ENCODE measurements at places on chromosomes 1 and 21. TPM values are rescaled to one million over a fixed set of nuclear protein-coding genes. Genes with fewer than 3 reads are reported as not detected.

GRCh38 chr1:169150641-169151337 is 44.3 kb downstream of the ATP1B1 start:
- no peaks in the 10 kb centered on the region for H3K4me1 ChIP-seq
- H3K4me3 ChIP-seq = no peak overlapping the region
- DNase-seq = no peak
- H3K27me3 ChIP-seq = no peaks in the 10 kb centered on the region
- H3K27ac ChIP-seq = no peak overlapping the region

DNA sequence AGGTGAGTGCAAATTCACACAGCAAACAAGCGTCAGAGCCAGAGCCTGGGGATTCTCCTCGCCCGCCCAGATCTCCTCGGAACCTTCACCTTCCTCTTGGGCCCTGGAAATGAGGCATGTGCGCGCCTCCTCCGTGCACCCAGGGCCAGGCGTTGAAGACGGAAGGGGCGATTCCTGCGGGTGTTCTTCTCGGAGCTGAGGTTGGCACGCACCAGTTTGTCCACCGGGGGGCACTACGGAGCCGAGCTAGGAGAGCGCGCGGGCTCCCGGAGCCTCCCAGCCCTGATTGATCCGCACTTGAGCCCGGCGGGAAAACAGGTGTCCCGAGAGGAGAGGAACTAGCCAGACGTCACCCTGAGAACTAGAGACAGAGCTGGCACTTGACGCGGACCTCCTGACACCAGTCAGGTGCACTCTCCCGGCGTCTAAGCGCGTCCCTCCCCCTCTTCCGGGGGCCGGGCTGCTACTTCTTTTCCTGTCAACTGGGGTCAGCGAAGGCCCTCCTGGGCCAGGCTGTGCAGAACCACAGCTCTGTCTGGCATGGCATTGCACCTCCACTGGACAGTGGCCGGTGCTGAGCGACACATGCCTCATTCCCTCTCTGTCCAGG is 18.3 kb upstream of the SERINC2 start:
- no peak overlapping the region for H3K27ac ChIP-seq
- no peaks in the 10 kb centered on the region for H3K36me3 ChIP-seq
- DNase-seq = peak; percentile 69
- H3K4me1 ChIP-seq = peaks cover 10% of the 10 kb centered on the region

- DNase-seq = peak; percentile 29
- no peaks in the 10 kb centered on the region for H3K27me3 ChIP-seq
- no peaks in the 10 kb centered on the region for H3K36me3 ChIP-seq
- peak overlapping the region; percentile 98 for H3K27ac ChIP-seq
Measured at GRCh38 chr1:18953731-18954231, 2.7 kb downstream of the IFFO2 start.

DNA sequence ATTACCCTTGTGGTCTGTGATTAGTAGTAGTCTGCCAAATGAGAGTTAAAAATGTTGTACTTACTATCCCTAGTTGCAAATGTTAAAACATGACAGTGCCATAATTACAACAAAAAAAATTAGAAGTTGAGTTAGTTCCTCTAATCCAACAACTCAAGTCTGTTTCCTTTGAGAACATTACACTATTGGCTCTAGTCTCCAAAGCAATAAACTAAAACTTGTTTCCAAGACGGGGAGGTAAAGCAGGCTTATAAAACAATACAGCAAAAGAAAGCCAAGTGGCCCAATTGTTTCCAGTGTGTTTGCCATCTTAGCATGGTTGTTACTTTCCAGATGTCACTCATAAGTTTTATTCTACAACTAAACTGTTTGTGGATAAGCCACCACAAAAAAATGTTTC is 11.6 kb downstream of the KYAT3 start:
- H3K4me3 ChIP-seq = no peak overlapping the region
- no peak overlapping the region for H3K27ac ChIP-seq
- no peak for DNase-seq
- H3K4me1 ChIP-seq = peaks cover 45% of the 10 kb centered on the region
- H3K36me3 ChIP-seq = peaks cover 5% of the 10 kb centered on the region

GRCh38 chr21:42864815-42865775 is 14.2 kb downstream of the WDR4 start:
- no peaks in the 10 kb centered on the region for H3K27me3 ChIP-seq
- H3K36me3 ChIP-seq = peaks cover 54% of the 10 kb centered on the region
- H3K4me1 ChIP-seq = no peaks in the 10 kb centered on the region
- H3K4me3 ChIP-seq = no peak overlapping the region

DNA sequence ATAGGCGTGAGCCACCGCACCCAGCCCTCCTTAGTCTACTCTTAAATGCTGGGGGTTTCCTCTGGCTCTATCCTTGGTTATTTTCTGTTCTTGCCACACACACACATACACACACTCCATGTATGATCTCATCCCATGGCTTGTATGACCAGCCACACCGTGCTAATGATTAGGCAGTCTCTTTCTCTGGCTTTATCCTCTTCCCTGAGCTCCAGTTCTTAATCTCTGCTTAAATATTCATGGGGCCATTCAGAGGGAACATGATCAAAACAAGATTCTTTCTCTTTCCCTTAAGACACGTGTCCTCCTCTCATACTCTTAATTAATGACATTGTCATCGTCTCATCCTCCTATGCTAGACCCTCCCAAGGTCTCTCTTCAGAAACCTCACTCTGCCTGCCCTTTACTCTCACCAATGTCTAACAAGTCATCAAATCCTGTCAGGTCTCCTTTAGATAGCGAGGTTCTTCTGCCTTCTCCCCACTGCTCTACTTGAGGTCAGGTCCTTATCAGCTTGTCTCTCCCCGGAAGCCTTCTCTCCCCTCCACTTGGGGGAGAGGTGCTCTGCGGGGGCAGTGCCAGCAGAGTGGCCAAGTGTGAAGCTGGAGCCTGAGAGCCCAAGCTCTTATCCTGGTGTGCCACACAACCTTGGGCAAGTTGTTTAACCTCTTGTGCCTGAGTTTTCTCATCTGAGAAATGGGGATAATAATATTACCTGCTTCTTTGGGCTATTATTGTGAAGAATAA is 83.0 kb upstream of the GNG12 start:
- no peaks in the 10 kb centered on the region for H3K36me3 ChIP-seq
- no peak for DNase-seq
- no peak overlapping the region for H3K4me3 ChIP-seq
- H3K4me1 ChIP-seq = no peaks in the 10 kb centered on the region
- H3K27ac ChIP-seq = no peak overlapping the region
- H3K27me3 ChIP-seq = no peaks in the 10 kb centered on the region

DNA sequence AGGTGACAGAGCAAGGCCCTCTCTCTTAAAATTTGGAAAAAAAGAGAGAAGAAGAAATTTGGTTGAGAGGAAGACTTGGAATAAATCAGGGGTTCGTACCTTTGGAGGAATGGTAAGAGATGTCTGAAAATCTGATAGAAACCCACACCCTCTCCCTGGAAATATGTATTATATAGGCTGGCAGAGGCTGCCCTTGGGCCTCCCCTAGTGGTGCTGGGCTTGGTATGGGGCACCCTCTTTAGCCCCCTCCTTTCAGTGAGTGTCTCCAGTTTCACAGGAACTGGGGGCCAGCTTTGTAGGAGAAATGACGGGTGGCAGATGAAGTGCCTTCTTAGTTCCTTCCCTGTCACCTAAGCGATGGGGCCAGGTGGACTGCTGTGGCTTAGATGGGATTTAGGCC is 82.9 kb upstream of the SLC2A1 start:
- no peaks in the 10 kb centered on the region for H3K4me1 ChIP-seq
- DNase-seq = no peak
- H3K27me3 ChIP-seq = no peaks in the 10 kb centered on the region
- no peak overlapping the region for H3K27ac ChIP-seq
- H3K4me3 ChIP-seq = no peak overlapping the region
- H3K36me3 ChIP-seq = no peaks in the 10 kb centered on the region

DNA sequence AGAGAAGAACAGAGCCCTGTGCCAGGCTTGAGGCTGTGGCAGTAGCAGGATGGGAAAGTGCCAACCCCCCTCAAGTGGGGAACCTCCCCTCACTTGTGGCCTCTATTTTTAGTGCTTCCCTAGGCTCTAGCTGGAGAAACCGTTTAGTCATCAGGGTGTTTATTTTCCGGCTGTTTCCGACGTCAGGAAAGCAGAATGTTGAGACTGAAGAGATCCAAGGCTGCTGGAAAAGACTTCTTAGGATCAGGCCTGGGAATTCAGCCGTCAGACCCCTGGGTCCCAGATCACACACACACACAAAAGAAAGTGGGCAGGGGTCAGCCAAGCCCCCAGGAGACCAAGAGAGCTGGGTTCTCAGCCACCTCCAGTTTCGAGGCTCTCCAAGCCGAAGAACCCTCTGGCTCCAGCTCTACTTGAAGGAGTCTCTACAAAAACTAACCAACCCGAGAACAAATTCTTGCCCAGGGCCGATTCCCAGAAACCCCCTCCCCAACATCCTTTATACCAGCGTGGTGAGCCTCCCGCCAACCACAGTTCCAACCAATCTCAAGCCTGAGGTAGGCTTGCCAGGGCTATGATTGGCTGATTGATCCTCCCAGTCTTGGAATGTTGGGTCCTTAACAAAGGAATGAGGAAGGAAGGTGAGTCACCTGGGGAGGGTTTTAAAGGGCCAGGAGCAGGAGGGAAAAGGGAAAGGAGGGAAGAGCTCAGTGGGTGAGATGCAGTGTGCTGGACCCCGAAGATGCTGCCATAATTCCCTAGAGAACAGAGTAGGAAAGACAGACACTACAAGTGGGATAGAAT is 2.5 kb upstream of the MEF2D start:
- H3K27ac ChIP-seq = peak overlapping the region; percentile 94
- DNase-seq = no peak
- no peaks in the 10 kb centered on the region for H3K36me3 ChIP-seq
- peaks cover 70% of the 10 kb centered on the region for H3K4me1 ChIP-seq
- H3K27me3 ChIP-seq = no peaks in the 10 kb centered on the region

DNA sequence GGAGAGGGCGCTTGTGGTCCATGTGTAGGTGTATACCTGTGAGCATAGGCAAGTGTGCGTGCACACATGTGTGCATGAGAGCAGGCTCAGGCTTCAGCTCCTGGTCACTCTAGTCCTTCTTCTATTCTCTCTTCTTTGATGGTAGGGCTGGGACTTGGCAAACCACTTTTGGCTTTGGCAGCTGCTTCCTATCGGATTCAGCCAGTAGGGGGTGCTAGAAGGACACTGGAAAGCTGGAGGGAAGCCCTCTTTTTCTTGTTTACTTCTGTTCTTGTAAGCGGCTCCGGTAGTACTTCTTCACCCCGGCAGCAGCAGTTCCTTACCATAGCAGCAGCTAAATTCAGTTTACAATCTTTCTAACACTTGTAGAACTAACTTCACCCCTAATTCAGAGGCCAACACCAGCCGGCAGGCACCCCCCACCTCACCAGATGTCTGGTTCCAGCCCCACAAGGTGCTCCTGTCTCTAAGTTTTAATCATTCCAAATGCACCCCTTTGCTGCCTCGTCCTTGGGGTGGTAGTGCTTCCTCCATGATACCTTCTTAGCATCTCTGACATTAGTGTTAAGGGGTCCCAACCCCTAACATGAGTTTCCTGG is 25.1 kb downstream of the NENF start:
- H3K4me1 ChIP-seq = peaks cover 3% of the 10 kb centered on the region
- H3K4me3 ChIP-seq = no peak overlapping the region
- no peak overlapping the region for H3K27ac ChIP-seq
- no peaks in the 10 kb centered on the region for H3K27me3 ChIP-seq

DNA sequence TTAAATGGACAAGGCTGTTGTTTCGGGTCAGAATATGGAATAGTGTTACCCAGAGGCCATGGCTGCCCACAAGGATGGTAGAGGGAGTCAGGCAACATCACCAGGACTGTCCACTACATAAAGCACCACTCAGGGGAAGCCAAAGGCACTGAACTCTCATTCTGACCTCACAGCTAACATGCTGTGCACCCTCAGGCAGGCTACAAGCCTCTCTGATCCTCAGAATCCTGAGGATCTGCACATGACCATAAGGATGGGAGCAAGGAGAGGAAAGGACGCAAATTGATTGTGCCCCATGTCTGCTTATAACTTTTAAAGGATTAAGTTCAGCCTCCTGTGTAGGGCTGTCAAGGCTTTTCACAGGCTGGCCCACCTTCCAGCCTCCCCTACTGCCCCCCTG is 38.7 kb downstream of the PLEKHA6 start:
- H3K4me1 ChIP-seq = no peaks in the 10 kb centered on the region
- DNase-seq = no peak
- no peaks in the 10 kb centered on the region for H3K27me3 ChIP-seq
- H3K4me3 ChIP-seq = no peak overlapping the region
- H3K36me3 ChIP-seq = no peaks in the 10 kb centered on the region

DNA sequence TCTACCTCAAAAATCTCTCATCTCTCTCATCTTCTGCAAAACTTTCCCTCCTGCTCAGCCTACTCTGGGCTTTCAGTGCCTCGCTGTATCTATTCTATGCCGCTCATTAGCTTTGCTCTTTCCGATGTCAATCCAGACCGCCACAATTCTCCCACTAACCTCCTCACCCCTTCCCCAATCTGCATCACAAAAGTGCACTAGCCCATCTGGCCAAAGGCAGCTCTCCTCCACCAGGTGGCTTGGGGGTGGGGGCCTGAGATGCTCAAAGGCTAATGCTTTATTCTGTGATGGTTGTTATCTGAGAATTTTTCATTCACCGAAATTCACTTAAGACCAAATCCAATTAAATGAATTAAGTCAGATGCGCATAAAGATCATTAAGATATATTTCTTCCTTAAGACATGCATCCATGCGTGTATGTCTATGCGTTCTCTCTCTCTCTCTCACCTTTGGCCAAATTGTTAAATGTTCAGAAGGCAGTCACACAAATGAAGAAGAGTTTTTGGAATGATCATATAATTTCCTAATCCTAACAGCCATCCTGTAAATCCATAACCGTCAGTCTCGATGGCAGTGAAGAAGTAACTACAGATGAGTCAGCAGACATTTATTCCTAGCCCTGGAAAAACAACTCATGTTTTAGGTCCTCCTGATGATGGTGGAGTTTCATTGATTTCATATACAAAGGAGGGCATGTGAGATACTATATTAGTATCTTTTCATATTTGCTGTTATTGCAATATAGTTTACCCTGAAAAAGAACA is 111.3 kb downstream of the C1orf21 start:
- no peaks in the 10 kb centered on the region for H3K27me3 ChIP-seq
- no peak for DNase-seq
- H3K36me3 ChIP-seq = no peaks in the 10 kb centered on the region
- H3K4me3 ChIP-seq = no peak overlapping the region
- no peaks in the 10 kb centered on the region for H3K4me1 ChIP-seq
- H3K27ac ChIP-seq = no peak overlapping the region

NTNG1 gene
- not detected for total RNA-seq

FOXD2 gene
- 0.73 TPM for total RNA-seq

ANKRD34A gene
- 2.1 TPM for total RNA-seq

All from CD4-positive, alpha-beta memory T cell (primary cell).